NCI-H1105 (cell line): ENCODE measurements at places on chromosomes 2 and 18.

DNA sequence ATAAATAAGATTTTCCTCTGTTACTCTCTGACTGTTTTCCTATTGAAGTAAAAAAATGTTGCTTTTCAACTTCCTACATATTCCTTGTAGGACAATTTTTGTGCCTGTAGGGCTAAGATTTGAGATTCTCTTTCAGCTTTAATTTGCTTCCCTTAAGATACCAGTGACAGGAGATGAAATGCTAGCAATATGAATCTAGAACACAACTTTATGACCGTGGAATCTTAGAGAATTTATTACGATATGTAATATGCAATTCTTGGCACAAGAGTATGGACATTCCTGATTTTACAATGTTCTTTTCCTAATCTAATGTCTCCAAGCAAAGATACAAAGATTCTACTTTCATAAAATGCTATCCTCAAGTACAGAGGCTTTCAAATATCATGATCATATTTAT, 180.9 kb downstream of the KCNE4 start:
- DNase-seq: no peak

DNA sequence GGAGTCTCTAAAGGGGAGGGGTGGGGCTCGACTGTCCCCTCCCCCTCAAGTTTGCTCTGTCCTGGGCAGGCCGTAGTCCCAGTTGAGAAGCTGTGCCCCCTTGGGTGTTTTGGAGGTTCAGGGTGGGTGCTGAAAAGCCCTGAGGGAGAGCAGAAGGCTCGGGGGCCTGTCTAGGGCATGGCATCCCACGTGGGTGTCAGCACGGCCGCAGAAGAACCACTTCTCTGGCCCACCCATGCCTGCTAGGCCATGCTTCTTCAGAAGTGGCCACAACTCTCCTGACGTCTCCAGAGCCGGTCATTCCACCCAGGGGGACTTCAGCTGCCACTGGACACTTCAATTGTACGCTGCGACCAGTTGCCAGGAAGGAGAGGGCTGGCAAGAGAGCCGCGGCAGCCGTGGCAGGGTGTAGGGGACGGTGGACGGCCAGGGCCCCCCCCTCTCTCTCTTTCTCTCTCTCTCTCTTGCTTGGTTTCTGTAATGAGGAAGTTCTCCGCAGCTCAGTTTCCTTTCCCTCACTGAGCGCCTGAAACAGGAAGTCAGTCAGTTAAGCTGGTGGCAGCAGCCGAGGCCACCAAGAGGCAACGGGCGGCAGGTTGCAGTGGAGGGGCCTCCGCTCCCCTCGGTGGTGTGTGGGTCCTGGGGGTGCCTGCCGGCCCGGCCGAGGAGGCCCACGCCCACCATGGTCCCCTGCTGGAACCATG, at the start of gene INPP5D:
INPP5D (plus strand) TSS at position 546 of the 704 bp plus-strand sequence; CDS start at position 683, 137 bp downstream.
- DNase-seq: no peak

GRCh38 chr18:55927831-55928230, 339.8 kb upstream of the TCF4 start:
- no peak for DNase-seq

- no peak for DNase-seq
Measured at GRCh38 chr2:139177041-139177440, 396.9 kb upstream of the NXPH2 start.

DNA sequence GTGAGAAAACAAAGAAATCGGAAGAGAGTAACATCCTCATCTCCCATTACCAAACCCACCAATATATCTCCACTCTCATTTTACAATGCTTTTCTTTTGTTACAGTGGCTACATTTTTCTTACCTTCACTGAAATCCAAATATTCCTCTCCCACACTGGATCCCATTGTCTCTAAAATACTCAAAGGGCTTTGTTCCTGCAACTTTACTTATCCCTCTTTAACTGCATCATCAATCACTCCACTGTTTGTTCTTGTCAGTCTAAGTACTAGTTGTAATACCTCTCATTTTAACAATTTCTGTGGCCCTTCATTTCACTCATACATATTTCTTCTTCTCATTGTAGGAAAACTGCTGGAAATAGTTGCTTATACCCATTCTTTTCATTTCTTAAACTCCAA, 464.2 kb upstream of the PIK3C3 start:
- no peak for DNase-seq

DNA sequence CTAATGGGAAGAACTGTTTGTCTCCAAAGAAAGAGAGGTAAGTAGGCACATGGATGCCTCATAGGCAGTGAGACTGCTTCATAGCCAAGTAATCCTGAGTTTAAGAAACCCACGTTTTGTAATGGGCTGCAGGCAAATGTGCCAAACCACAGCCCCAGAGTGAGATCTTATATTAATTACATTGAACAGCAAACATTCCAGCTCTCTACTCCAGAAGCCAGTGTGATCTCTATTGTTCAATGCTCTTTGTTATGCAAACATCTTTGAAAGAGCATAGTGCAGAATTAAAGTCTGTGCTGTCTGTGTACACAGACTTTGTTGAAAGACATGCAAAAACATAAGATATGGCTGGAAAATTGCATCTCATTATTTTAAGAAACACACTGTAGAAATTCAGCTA, 720.8 kb upstream of the REG3G start:
- DNase-seq: no peak

- no peak for DNase-seq
Measured at GRCh38 chr18:27395752-27396151, 210.6 kb upstream of the CHST9 start.

GRCh38 chr18:22441638-22442037, 23.9 kb upstream of the CTAGE1 start:
- no peak for DNase-seq

- no peak for DNase-seq
Measured at GRCh38 chr2:224023188-224023587, 15.9 kb downstream of the SERPINE2 start.

GRCh38 chr18:59140302-59140885, 710 bp downstream of the SEC11C start:
- DNase-seq: peak; percentile 36

DNA sequence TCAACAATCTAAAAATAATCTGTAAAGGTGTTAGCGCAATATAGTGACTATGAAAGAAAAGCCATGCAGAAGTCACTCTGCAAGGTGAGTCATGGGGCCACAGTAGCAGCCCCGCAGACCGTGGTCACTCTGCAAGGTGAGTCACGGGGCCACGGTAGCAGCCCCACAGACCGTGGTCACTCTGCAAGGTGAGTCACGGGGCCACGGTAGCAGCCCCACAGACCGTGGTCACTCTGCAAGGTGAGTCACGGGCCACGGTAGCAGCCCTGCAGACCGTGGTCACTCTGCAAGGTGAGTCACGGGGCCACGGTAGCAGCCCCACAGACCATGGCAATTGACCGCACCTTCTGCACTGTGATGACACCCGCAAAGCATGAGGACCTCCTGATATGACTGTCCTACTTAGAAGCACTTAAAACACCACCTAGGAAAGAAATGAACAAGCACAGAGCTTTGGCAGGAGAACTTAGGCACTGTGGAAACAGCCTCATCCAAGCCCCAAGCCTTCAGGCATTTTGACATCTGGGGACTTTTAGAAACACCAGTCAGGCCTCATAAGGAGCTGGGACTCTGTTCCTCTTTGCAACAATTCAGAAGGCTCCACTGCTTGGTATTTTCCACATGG, 70.1 kb downstream of the LDLRAD4 start:
- DNase-seq: no peak

GRCh38 chr2:30448308-30448707, 1.3 kb downstream of the LCLAT1 start:
- DNase-seq: no peak

DNA sequence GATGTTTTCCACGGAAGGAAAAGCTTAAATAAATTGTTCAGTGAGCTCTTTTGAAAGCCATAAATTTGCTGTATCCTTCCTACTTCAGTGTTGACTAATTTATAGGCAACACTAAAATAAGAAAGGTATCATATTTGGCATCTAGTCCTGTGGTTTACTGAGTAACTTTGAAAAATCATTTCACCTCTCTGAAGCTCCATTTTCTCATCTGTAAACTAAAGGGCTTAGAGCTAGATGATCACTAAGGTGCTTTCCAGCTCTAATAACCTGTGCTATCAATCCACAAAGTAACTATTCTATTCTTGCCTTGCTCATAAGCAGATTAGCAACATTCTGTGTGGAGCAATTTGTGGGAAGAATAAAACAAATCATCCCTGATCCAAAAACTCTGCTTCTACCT, 3.6 kb upstream of the MYOM1 start:
- DNase-seq: no peak

DNA sequence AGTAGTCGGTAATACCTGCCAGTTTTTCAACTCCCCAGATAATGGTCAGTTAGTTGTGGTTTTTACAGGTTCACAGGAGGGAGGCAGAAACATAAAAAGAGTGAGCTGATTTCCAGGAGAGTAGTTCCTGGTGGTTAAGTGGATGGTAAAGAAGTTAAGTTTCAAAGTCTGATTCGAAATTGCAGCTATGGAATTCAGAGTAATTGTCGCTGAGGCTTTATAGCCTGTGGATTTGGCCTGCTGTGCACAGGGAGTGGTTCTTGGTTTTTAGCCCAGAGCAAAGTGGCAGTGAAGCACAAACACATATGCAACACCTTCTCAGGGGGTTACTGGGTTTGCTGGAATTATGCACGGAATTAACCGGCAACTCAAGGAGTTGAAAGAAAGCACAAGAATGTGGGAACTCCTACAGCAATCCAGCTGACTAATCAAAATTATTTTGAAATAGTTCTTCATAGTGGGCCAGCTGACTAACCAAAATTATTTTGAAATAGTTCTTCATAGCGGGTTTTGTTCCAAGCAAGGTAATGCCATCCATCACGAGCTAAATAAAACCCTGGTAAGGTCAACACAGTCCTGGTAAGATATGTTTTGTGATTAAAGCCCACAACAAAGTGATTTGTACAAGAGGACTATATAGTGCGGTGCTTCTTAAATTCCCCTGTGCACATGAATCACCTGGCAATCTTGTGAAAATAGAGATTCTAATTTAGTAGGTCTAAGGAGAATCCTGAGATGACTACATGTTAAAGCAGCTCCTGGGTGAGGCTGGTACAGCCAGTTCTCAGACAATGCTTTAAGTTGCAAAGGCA, 94.4 kb downstream of the SGPP2 start:
- DNase-seq: no peak

- no peak for DNase-seq
Measured at GRCh38 chr2:32884346-32884745, 62.4 kb upstream of the LTBP1 start.

DNA sequence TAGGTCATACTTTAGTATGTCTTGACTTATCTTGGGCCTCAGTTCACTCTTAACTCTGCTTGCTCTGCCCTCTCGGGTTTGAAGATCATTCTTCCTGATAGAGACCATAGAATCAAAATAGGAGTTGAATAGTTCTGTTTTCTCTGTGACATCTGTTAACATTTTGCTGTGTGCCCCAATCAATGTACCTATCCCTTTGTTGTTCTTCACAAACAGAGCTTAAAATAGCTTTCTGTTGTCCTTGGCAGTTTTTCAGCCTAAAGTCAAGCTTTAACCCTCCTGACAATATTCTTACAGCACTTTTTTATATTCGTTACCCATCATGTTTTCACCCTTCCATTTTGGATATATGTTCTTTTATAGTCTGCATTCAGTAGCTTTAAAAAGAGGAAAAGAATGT, 724.5 kb upstream of the FANCL start:
- no peak for DNase-seq

DNA sequence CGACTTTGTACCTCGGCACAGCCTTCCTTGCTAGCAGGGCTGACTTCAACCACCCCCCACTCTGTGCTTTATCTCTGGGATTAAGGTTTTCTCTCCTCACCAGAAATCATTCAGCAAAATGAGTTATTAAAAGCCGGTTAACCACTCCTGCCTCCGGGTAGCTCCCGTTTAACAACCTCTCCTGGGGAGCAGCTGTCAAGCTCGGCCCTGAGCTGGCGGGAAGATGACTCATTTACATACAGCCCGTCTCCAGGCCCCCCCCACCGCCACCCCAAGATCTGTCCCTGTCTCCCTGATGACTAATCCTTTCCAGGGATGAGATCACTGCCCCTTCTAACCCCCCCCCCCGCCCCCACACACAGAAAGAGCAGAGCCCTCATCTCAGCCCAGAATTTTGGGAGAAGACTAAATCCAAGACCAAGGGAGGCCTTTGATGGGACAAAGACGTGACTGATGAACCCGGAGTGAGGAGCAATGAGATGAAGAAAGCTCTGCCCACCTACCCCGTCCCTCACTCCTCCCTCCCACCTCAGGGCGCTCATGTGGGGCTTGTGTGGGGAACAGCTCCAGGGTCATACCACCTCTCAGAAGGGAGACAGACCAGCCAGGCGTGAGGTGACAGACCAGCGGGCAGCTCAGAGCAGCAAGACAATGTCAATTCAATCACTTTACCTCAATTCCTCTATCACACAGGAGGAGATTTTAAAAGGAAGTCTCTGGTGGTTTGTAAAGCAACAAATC, 131.4 kb downstream of the MSH2 start:
- no peak for DNase-seq

- DNase-seq: no peak
Measured at GRCh38 chr2:9638532-9638931, 7.7 kb upstream of the YWHAQ start.

DNA sequence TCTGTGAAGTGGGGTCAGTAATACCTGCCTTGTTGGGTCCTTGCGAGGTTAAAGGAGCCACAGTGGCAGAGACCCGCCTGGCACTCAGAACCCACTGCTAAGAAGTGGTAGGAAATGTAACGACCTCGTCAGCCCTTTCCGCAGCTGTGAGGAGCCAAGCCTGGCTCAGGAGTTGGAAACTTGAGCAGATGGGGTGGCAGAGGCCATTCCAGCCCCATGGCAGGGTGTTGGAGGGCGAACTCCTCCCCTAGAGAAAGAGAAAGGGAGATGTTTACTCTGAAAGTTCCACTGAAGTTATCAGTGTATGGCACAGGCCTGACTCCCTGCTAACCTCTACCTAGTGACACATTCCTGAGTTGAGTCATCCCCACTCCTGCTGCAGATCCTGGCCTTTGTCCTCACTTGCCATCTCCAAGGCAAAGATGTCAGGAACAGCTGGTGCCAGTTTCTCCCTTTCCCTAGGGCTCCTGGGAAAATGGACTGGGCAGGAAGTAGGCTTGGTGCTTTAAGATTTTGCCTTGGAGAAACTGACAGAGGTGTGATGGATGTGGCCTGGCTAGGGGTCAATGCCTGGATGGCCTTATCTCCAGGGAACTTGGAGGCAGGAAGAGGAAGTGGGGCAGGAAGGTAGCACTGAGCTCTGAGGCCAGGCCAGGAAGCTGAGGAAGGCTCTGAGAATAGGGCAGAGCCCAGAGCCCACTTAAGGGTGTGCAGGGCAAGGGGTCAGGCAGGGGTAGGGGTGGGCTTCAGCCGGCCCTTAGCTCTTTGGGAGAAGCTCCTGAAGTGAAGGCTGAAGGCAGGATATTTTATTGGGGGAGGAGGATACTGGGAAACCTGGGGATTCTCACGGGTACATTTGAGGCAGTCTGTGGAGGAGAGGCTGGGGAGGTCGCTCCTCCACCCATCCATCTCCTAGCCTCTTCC, 888 bp downstream of the VAMP5 start:
- DNase-seq: no peak

DNA sequence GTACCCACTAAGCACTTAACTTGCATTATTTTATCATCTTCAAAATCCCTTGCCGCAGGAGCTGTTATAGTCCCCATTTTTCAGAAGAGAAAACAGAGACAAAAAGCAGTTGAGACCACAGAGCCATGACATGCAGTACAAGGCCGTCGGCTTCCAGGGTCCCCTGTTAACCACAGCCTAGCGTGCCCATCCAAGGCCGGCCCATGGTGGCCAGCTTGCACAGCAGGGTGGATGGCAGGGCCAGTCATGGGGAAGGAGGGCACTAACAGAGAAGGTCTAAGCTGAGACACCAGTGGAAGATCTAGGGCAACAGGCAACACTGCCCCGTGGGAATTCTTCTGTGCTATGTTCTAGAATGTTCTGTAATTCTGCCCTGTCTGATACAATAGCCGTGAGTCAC, 192.6 kb upstream of the ID2 start:
- DNase-seq: no peak

- no peak for DNase-seq
Measured at GRCh38 chr2:37585982-37586621, 85.3 kb downstream of the CDC42EP3 start.
